Heart left ventricle (tissue), 16 donors: ENCODE measurements at places on chromosomes 6 and 20. TPM values are rescaled to one million over a fixed set of nuclear protein-coding genes. Genes with fewer than 3 reads are reported as not detected.

- H3K27ac ChIP-seq, result no peak overlapping the region
- H3K4me1 ChIP-seq, result no peaks in the 10 kb centered on the region
- H3K27me3 ChIP-seq, result peaks cover 75% of the 10 kb centered on the region
Measured at GRCh38 chr20:21396599-21397340, 556 bp downstream of the NKX2-4 start.

GRCh38 chr6:134689177-134689576, 260.7 kb downstream of the ALDH8A1 start:
- no peaks in the 10 kb centered on the region for H3K36me3 ChIP-seq
- H3K4me3 ChIP-seq, result peak overlapping the region; percentile 19
- peak; percentile 30 for DNase-seq
- no peaks in the 10 kb centered on the region for H3K27me3 ChIP-seq
- peaks cover 6% of the 10 kb centered on the region for H3K4me1 ChIP-seq
- H3K27ac ChIP-seq, result peak overlapping the region; percentile 79

DNA sequence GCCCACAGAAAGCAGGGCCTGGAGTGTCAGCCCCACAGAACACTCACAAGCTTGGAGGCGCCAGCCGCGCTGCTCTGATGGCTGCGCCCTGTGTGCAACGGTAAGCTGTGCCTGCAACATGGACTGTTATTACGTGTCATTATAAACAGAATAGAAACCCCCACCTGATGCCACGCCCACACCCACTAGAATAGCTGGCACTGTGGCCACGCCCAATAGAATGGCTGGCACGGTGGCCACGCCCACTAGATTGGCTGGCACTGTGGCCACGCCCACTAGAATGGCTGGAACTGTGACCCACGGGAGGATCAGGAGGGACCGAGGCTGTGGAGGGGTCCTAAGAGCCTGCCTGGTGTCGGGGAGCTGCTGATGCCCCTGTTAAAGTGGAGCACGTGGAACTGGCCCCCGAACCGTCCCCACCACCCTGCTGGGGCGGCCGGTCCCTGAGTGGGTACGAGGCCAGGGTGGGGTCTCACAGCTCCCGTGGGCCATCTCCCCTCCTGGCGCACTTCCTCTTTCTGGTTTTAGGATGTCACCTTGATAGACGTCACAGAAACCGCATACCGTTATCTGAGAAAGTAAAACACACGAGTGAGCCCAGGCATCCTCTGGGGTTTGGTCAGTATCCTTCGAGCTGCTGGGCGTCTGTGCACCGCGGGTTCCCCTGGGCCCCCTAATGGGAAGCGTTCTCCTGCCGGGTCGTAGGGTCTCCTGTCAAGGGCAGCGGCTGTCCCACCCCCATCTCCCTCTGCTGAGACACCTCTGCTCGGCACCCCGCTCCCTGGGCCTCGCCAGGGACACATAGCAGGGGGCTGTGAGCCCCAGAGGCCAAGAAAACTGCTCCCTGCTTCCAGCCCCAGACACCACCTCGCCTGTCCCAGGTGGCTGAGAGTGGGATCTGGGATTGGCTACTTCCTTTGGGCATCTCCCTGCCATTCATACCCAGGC, 25.4 kb downstream of the SLC17A9 start:
- H3K4me3 ChIP-seq, result no peak overlapping the region
- peaks cover 3% of the 10 kb centered on the region for H3K4me1 ChIP-seq
- peaks cover 90% of the 10 kb centered on the region for H3K27me3 ChIP-seq
- no peaks in the 10 kb centered on the region for H3K36me3 ChIP-seq
- no peak overlapping the region for H3K27ac ChIP-seq

GRCh38 chr6:125940247-125941041, 16.1 kb upstream of the HINT3 start:
- no peaks in the 10 kb centered on the region for H3K4me1 ChIP-seq
- no peaks in the 10 kb centered on the region for H3K27me3 ChIP-seq
- no peak overlapping the region for H3K27ac ChIP-seq
- H3K4me3 ChIP-seq, result no peak overlapping the region
- no peak for DNase-seq

GRCh38 chr6:9002833-9003232, 567.5 kb upstream of the SLC35B3 start:
- no peak overlapping the region for H3K4me3 ChIP-seq
- H3K27me3 ChIP-seq, result no peaks in the 10 kb centered on the region
- H3K36me3 ChIP-seq, result no peaks in the 10 kb centered on the region
- no peaks in the 10 kb centered on the region for H3K4me1 ChIP-seq

- DNase-seq, result no peak
- no peak overlapping the region for H3K27ac ChIP-seq
- no peaks in the 10 kb centered on the region for H3K4me1 ChIP-seq
- H3K27me3 ChIP-seq, result no peaks in the 10 kb centered on the region
- H3K36me3 ChIP-seq, result no peaks in the 10 kb centered on the region
- no peak overlapping the region for H3K4me3 ChIP-seq
Measured at GRCh38 chr6:15854826-15855710, 192.2 kb upstream of the DTNBP1 start.

GRCh38 chr20:14336686-14337085, 726 bp downstream of the FLRT3 start:
- no peak overlapping the region for H3K27ac ChIP-seq
- peak overlapping the region; percentile 16 for H3K4me3 ChIP-seq
- H3K4me1 ChIP-seq, result no peaks in the 10 kb centered on the region
- no peak for DNase-seq
- H3K36me3 ChIP-seq, result no peaks in the 10 kb centered on the region

- H3K36me3 ChIP-seq, result no peaks in the 10 kb centered on the region
- no peak for DNase-seq
- H3K27ac ChIP-seq, result no peak overlapping the region
- H3K27me3 ChIP-seq, result no peaks in the 10 kb centered on the region
Measured at GRCh38 chr20:16314748-16315159, 258.5 kb downstream of the KIF16B start.

- H3K27me3 ChIP-seq, result no peaks in the 10 kb centered on the region
- DNase-seq, result no peak
- H3K4me1 ChIP-seq, result no peaks in the 10 kb centered on the region
- no peak overlapping the region for H3K27ac ChIP-seq
- H3K4me3 ChIP-seq, result no peak overlapping the region
- no peaks in the 10 kb centered on the region for H3K36me3 ChIP-seq
Measured at GRCh38 chr6:101716387-101716786, 322.9 kb downstream of the GRIK2 start.

- H3K4me3 ChIP-seq, result no peak overlapping the region
- no peak overlapping the region for H3K27ac ChIP-seq
- no peaks in the 10 kb centered on the region for H3K4me1 ChIP-seq
- DNase-seq, result no peak
- H3K36me3 ChIP-seq, result no peaks in the 10 kb centered on the region
Measured at GRCh38 chr6:34004706-34005105, 141.2 kb downstream of the GRM4 start.

GRCh38 chr20:62350629-62351422, 16.3 kb downstream of the LAMA5 start:
- H3K27ac ChIP-seq, result no peak overlapping the region
- peaks cover 38% of the 10 kb centered on the region for H3K4me1 ChIP-seq
- no peaks in the 10 kb centered on the region for H3K27me3 ChIP-seq
- DNase-seq, result peak; percentile 20
- H3K4me3 ChIP-seq, result no peak overlapping the region

CTCFL gene
- not detected for total RNA-seq

NINL gene
- total RNA-seq, result 2.9 TPM

C6orf58 gene
- not detected for total RNA-seq

PRDM1 gene
- total RNA-seq, result 4.4 TPM

L3MBTL3 gene
- 3.8 TPM for total RNA-seq

RRAGD gene
- 138 TPM for total RNA-seq

WFDC11 gene
- not detected for total RNA-seq

ADGB gene
- not detected for total RNA-seq

LPA gene
- not detected for total RNA-seq

MED23 gene
- total RNA-seq, result 11.4 TPM
